Dermis microvascular lymphatic vessel endothelial cell (primary cell): ENCODE measurements at places on chromosomes 6 and 20. TPM values are rescaled to one million over a fixed set of nuclear protein-coding genes. Genes with fewer than 3 reads are reported as not detected.

RUNX2 gene
- not detected in 2 replicates for total RNA-seq

GRCh38 chr6:31356216-31356945 lies 598 bp downstream of the HLA-B start:
- DNase-seq: peak; percentile 39

DNA sequence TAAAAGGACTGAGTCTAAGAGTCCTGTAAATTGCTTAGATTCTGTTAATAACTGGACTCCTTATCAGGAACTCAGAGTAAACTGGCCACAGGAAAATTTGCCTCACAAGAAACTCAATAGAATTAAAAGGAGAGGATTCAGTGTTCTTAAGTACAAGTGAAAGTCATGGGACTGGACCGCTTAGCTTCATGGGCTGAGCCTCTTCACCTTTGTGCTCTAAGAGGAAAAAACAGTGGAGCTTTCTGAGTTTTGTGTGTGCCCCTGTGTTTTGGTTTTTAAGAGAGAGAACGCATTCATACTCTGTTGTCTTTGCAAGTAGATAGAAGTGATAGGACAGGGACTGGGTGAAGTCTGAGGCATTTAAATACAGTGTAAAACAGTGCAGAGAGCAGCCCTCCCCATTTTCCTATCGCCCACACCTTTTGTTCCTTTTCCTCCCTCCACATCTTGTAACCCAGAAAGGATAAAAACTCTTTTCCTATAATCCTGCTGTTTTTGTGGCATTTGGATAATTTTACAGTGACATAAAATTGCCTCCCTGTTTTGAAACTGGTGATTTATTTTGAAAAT lies 49.6 kb downstream of the FOXO3 start:
- DNase-seq: no peak

DNA sequence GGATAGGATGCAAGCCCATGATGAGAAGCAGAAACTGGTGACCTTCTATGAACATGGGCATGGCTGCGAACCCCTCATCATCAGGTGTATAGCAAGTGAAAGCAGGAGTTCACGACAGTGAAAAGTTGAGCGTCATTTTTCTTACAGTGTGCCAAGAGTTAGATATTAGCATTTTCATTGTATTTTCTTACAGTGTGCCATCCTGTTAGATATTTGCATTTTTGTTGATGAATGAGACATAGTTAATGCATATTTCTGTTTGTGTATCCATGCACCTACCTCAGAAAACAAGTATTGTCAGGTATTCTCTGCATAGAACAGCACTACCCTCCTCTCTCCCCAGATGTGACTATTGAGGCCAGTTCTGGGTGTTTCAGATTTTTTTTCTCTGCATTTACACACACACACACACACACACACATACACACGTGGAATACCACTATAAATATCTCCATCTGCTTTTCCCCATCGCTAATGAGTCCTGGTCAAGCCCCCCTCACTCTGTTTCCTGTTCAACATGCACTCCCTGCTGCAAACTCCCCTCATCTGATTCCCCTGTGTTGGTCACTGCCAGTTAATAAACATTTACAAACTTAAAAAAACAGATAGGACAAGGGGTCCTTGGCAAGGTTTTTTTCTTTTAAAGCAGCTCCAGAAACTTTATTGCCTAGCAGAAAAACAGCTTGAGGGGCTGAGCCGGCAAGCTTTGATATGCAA lies 41.7 kb downstream of the PLN start:
- DNase-seq: no peak

- DNase-seq: no peak
Measured at GRCh38 chr6:67016921-67017460, 1310.0 kb upstream of the EYS start.

MUCL3 gene
- total RNA-seq: not detected in 2 replicates

ERGIC3 gene
- total RNA-seq: 287 and 401 TPM in 2 replicates

DNA sequence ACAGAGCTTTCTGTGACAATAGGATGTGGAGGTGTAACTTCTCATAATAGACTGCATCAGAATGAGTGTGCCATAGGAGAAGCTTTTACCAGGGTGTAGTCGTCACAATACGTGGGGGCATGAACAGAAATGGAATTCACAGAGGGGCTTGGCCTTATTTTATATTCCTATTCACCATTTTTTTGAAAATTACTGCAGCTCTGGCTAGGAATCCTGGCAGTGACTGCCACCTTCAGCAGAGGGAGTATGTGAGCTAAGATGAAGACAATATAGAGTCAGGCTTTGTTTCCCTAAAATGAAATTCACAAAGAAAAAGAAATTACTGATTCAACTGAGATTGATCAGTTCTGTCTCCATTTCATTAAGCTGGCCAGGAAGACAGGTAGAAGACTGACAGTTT lies 13.9 kb downstream of the TOMM6 start:
- DNase-seq: no peak

GRCh38 chr6:18280084-18280483 lies 15.8 kb upstream of the DEK start:
- no peak for DNase-seq

DNA sequence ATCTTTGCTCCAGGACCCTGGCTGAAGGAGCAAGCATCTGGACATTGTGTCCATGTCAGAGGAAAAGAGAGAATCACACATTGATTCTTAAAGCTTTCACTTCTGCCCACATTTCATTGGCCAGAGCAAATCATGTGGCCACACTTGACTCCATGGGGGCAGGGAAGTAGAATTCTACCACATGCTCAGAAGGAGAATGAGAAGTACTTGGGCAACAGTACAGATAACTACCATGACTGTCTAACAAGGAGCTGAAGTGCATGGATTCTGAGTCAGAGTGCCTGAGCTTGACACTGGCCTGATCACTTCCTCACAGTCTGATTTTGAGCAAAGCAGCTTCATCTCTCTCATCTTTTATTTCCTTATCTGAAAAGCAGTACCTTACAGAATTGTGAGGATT lies 38.6 kb downstream of the GHRH start:
- DNase-seq: no peak

DNA sequence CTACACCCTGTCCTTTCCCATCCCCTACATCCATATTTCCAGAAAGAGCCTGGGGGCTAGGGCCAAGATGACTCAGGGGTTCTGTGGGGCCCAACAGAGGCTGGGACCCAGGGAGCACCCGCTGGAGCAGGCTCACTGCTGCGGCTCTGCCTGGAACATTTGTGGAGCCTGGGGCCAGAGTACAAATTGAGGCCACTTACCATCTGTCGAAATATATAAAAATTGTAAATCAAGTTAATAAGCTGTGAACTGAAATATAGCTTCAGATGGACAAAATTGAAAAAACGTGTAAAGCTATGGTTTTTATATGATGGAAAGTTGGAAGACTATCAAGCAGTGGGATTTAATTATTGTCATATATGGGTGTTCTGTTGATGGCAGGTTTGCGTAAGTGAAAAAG lies 82.9 kb upstream of the ATXN1 start:
- no peak for DNase-seq

DNA sequence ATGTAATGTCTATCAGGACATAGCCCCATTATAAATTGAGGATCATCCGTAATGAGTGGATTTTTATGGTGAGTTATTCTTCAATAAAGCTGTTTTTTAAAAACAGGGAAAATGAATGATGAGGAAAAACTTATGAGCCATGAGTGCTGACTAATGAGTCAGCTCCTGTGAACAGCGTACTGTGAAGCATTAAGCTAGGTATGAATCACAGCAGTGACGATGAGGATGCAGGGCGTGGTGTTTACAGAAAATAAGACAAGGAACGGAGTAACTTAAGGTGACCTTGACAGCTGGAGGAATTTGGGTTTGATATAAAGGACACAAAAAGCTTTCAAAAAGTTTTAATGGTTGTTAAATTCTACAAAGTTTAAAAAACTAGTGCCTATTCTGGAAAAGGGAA lies 96.3 kb downstream of the FOXF2 start:
- DNase-seq: peak; percentile 54

- no peak for DNase-seq
Measured at GRCh38 chr20:47428164-47428563, 71.7 kb upstream of the ZMYND8 start.

DNA sequence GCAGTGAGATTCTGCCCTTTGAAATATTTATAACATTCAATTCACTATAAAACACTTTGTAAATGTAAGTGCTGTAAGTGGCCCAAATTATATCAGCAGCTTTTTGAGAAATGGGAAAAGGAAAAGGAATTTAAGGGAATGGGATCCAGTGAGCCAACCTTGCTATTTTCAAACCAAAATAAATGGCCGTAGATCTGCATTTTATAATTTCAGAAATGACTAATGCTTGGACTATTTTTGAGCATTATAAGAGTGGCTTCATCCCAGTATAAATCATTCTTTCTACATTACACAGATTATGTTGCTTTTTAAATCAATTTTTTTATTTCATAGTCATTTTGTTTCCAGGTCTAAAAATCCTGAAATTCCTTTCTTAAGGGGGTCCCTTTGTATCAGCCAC lies 49.2 kb downstream of the ANKRD6 start:
- no peak for DNase-seq

DNA sequence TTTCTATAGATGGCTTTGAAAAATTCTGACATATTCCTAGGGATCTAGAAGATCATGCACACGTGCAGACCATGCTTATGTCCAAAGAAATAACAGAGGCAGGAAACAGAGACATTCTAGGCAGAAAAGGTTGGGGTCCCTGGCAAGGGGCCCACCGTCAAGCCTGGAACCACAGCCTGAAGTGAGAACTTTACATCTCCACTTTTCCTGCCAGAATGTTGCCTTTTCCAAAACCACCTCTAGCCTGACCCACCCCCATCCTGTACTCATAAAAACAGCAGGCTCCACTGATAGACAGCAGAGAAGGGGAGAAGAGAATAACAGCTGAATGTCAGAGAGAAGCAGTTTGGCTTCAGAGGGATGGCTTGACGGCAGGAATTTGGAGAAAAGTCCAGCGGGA lies 257.3 kb upstream of the NT5E start:
- peak; percentile 52 for DNase-seq

GRCh38 chr6:161107779-161108730 lies 116.5 kb downstream of the MAP3K4 start:
- no peak for DNase-seq

HNF4A gene
- not detected in 2 replicates for total RNA-seq

DNA sequence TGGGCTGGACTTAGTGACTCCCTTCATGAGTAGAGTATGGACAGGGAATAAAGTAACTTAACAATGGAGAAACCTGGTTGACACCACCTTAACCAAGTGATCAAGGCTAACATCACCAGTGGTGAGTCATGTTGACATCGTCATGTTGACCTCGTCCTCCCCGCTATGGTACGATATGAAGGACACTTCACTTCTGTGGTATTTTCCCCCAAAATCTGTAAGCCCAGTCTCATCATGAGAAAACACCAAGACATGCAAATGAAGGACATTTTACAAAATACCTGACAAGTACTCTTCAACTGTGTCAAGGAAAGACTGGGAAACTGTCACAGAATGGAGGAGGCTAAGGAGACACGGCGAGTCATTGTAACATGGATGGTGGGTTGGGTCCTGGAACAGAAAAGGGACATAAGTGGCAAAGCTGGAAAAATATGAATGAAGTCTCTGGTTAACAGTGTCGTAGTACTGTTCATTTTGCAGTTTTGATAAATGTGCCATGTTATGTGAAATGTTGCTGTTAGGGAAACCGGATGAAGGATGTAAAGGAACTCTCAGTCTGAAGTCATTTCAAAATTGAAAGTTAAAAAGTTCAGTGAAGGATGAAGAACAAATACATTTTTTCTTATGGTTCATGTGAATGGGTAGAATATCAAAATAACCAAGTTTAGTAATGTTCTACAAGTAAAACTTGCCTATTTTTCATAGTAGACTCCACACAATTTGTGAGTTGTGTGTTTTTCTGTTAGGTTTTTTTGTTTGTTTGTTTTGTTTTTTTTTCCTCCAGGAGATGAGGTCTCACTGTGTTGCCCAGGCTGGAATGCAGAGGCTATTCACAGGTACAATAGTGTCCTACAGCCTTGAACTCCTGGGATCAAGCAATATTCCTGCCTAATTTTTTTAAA lies 247.5 kb downstream of the TMEM242 start:
- no peak for DNase-seq

ZNF831 gene
- total RNA-seq: under 0.01 and 0.13 TPM in 2 replicates

DNA sequence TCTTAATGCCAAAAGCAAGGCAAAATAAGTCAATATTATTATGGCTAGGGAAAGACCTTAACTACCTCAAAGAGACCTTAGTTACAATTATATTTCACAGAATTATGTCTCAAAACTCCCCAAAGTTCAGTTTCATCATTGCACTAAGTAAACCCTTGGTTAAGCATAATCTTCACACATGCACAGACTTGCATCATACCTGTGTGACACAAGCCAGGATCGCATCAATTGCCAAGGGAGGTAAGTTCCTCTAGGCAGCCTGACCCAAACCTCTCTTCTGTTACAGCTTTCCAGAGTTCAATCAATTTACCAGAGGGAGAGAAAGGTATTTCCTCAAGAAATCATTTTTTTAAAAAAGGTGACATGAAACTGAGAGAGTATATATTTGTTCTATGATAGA lies 31.9 kb upstream of the PRSS35 start:
- DNase-seq: no peak

DNA sequence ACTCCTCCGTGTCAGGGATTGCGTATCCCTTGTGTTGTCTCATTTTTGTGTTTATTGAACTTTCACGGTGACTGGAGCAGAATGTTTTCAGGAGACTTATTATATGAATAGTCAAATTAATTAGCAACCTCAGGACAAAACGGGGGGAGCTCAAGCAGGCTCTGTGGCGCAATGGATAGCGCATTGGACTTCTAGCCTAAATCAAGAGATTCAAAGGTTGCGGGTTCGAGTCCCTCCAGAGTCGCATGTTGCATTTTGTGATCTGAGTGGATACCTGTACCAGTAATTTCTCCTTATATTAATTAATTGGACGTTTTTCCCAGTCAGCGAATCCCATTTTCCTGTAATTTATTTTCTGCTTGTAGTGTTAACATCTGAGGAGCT lies 89.1 kb upstream of the ZNF184 start:
- DNase-seq: no peak

DNA sequence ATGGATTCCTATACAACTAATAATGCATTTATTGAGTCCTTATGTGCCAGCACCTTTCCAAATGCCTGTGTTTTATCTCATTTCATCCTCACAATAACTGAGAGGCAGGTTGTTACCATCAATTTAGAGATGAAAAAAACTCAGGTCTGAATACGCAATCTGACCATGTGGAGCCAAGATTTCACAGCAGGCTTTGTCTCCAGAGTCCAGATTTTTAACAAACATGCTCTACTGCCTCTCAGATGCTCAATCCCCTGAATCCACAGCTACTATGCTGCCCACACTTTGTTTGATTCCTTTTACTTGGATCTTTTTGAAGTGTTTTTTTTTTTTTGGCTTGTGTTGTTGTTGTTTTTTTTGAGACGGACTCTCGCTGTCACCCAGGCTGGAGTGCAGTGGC lies 46.8 kb downstream of the B4GALT5 start:
- DNase-seq: no peak

DNA sequence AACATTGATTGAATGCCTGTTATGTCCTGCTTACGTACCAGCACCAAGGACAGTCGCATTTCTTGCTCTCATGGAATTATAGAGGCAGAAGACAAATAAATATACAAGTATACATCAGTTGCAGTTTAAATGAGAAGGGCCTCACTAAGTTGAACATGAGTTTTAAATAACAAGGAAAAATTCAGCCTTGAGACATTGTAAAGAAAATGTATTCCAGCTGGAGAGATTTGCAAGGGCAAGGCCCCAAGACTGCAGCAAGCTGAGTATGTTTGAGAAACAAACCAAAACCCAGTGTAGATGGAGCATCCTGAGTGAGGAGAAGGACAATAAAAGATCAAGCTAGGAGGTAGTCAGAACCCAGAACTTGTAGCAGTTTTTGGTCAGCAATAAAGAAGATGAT lies 123.2 kb upstream of the BMP5 start:
- DNase-seq: no peak

SSTR4 gene
- not detected in 2 replicates for total RNA-seq

GRCh38 chr6:149328083-149328482 lies 10.6 kb downstream of the TAB2 start:
- DNase-seq: no peak

GRCh38 chr20:9617940-9618339 lies 103.5 kb downstream of the LAMP5 start:
- no peak for DNase-seq
